ENCODE measurements at places on chromosomes 12 and 14.

DNA sequence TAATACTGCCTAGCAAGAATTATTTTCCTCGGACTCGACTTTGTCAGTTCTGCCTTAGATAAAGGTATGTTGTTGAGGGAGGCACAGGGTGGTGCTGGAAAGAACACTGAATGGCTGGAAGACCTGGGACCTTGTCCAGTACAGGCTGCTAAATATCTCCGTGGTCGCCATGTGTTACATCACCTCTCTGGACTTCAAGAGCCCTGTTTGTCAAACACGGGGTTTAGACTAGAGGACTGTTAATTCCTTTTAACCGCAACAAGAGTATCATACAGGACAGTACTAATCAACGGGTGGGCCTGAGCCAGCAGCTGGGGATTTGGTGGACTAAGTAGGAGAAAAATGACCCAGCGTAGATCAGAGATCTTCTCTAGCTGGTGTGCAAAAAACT, 476.3 kb downstream of the LRIG3 start:
- DNase-seq, result no peak

DNA sequence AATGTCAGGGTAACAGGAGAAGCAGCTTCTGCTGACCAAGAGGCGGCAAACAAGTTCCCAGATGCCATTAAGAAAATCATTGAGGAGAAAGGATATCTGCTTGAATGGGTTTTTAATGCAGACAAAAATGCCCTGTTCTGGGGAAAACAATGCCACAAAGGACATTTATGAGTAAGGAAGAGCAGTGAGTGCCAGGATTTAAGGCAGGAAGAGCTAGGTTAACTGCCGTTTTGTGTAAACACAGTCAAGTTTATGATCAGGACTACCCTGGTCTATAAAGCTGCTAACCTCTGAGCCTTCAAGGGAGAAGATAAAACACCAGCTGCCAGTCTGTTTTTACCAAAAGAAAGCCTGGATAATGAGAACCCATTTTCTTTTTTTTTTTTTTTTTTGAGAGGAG, 8.5 kb downstream of the MAPKAPK5 start:
- no peak for DNase-seq

GRCh38 chr12:46958053-46958452, 121.4 kb upstream of the PCED1B start:
- no peak for DNase-seq

GRCh38 chr14:103142026-103142425, 18.8 kb downstream of the TNFAIP2 start:
- no peak for DNase-seq

DNA sequence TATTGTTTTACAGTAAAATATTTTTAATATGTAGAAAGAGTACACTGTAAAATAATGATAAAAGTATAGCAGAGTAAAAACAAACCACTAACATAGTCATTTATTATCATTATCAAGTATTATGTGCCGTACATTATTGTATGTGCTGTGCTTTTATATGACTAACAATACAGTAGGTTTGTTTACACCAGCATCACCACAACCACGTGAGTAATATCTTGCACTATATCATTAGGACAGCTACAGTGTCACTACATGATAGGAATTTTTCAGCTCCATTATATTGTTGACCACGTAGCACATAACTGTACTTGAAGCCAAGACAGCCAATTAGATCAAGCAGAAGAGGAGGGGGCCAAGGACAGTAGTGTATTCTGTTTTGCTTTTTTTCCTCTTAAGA, 415.4 kb downstream of the RAD51B start:
- no peak for DNase-seq

DNA sequence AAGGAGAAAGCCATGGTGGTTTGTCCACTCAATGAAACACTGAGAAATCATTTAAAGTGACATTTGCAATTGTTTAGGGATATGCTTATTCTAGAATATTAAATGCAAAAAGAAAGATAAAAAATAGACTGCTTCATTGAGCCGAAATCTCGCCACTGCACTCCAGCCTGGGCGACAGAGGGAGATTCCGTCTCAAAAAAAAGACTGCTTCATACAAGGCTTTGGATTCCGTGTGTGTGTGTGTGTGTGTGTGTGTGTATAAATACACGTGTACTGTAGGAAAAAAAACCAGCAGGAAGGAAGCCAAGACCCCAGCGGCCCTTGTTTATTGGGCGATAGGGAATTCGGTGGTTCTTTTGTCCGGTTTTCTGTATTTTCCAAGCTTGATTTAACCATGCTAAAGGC, 3.2 kb upstream of the ZNF839 start:
- DNase-seq, result no peak

- DNase-seq, result no peak
Measured at GRCh38 chr12:12736759-12737676, 19.9 kb downstream of the CDKN1B start.

DNA sequence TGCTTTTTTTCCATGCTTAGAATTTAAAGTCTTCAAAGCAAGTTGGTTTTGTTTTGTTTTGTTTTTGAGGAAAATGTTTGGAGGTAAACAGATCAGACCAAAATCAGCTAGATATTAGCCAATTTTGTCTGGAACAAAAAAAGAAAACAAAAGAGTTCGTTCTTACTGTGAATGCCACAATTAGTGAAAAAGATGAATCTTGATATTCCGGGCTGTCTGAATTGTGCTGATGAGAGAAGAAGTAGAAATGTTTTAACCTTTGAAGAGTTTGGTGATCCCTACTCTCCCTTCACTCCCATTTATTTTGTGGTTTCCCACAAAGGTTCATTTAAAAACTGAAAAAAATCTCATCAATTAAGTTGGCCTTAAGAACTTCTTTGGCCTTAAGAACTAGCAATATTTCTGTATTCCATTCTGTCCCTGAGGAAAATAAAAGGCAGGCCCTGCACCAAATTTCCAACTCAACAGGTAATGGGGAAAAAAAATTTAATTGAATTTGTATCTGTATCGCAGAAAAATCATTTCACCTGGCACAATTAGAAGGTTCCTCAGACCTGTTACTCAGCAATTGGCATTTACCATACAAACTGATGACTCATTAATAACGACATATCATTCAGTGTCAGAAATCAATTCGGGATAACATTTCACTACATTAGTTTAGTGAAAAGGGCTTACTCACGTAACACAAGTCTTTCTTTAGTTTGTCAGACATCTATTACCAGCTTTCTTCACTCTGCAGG, 562 bp upstream of the GLIPR1L2 start:
- no peak for DNase-seq

DNA sequence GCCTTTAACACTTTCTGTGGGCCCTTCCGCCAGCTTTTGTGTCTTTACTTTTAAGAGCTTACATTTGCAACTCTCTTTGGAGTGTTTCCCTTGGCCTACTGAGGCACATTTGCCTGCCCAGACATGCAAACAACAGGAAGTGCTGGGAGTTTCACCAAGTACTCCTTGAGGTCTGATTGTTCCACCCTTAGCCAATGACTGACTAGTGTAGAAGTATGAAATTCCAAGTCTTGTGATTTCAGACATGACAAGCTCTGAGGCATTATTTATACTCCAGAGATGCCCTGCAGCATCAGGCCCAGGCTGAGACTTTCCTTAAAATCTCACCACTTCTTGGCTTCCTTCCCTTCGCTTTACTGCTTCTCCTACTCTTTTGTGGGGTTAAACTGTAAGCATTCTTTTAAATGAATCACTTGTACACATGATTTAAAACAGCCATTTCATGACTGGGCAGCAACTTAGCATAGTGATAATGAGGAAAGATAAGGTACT, 174.1 kb downstream of the SLC6A15 start:
- DNase-seq, result no peak

DNA sequence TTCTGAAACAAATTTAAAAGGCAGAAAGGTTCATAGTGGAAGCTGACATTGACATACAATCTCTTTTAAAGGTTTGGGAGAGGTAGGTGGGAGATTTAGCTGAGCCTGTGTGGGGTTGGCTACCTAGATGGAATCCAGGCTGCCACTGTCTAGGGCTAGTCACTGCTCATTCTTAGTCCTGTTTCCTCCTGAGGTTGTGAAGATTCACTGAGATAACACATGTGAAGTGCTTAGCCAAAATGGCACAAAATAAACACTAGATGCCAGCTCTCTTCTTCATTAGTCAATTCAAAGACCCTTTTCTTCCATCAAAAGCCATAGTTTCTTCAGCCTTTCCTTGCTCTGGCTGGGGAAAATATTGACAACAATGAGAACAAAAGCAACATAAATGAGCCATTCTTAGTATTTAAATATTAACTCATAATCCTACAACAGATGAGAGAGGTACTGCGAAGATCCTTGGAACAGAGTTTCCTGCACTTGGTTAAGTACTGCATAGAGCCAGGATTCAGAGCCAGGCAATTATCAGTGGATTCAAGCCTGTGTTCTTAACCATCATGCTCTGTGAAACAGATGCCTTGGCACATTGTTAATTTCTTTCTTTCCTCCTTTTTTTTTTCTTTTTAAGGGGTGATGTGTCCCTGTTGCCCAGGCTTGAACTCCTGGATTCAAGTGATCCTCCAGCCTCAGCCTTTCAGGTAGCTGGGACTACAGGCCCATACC, 3.5 kb downstream of the MYF6 start:
- DNase-seq, result no peak

DNA sequence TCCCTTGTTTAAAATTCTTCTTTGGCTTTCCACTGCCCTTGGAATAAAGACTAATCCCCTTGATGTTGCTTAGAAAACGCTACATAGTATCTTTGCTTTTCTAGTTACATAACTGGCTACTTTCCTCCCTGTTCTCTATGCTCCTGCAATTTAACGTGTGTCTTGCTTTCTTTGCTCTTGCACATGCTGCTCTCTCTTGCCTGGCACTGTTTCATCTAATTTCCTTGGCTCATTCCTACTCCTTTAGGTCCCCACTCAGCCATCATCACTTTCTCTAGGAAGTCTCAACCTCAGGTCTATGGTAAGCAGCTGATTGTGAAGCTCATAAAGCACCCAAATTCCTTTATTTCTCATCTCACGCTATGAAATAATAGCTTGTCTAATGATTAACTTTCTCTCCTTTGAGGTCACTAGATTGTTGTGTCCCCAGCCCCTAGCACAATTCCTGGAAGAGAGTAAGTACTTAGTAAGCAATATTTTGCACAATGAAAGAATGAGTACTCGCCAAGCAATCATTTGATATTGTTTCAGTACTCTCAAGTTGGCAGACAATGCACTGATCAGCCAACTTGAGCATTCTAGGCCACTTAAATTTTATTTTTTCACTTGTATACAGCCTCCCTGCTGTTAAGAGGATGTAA, 3.3 kb downstream of the ALDH6A1 start:
- DNase-seq, result no peak
